Body of pancreas (tissue), 4 donors: ENCODE measurements at places on chromosomes 12 and 14.
A peak's percentile ranks its signal among the peaks of the same experiment; 100 is the strongest.

DNA sequence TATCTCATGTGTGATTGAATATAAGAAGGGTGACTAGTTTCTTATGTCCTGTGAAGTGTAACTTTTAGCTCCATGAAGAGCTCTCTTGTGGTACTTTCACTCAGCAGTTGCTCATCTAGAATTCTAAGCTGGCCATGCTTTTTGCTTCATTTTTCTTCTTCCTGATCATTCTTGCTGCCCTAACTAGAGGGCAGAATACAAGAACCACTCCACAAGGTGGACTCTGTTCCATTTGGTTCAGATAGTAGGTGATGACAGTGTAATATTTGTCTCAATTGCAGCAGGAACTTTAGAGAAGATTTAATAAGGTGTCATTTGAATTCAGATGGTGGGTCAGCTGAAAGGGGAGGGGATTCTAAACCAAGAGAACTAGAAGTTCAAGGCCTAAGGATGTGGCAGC, 17.6 kb downstream of the WDR20 start:
- no peak for DNase-seq
- H3K27ac ChIP-seq: no peak overlapping the region
- H3K27me3 ChIP-seq: no peaks in the 10 kb centered on the region
- no peaks in the 10 kb centered on the region for H3K36me3 ChIP-seq

- no peak overlapping the region for H3K4me3 ChIP-seq
- DNase-seq: no peak
- H3K4me1 ChIP-seq: peaks cover 9% of the 10 kb centered on the region
- H3K36me3 ChIP-seq: no peaks in the 10 kb centered on the region
Observed at GRCh38 chr12:27453421-27453820, 6.9 kb downstream of the SMCO2 start.

DNA sequence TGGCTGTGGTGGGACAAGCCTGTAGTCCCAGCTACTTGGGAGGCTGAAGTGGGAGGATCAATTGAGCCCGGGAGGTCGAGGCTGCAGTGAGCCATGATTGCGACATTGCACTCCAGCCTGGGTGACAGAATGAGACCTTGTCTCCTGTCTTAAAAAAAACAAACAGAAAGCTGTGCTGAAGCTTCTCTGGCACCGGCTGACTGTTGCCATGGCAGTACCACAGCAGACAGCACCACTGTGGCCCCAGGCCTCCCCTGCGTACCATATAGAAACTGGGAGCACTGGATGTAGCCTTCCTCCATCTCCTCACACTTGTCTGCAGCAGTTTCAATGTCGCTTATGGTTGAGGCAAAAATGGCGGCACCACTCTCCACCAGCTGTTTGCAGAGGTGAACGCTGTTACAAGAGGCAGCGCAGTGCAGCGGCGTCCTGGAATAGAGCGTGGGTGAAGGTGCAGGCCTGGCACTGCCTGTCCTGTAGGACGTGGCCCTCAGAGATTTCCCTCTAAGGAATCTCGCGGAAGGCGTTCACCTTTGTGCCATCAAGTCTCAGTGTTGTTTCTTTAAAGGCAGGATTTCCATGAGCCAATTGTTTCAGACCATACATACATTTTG, 21.9 kb downstream of the ZFYVE21 start:
- no peak overlapping the region for H3K27ac ChIP-seq
- H3K4me3 ChIP-seq: no peak overlapping the region
- no peaks in the 10 kb centered on the region for H3K27me3 ChIP-seq
- no peaks in the 10 kb centered on the region for H3K4me1 ChIP-seq
- DNase-seq: no peak
- no peaks in the 10 kb centered on the region for H3K36me3 ChIP-seq

DNA sequence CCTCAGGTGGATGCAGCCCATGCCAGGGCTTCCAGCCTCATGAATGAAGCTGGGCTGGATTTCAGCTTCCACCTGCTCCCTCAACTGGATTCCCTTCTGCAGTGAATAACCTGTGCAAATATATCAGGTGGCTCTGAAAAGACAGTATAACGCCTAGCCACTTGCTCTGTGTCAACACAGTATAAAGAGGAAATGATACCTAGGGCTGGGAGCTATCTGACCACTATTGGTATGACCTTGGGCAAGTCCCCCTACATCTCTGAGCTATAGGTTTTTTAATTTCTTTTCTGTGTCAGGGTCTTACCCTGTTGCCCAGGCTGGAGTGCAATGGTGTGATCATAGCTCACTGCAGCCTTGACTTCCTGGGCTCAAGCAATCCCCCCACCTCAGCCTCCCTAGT, 19.8 kb downstream of the ISM2 start:
- no peaks in the 10 kb centered on the region for H3K27me3 ChIP-seq
- H3K27ac ChIP-seq: no peak overlapping the region

- H3K27ac ChIP-seq: no peak overlapping the region
- no peaks in the 10 kb centered on the region for H3K36me3 ChIP-seq
- no peak overlapping the region for H3K4me3 ChIP-seq
- H3K4me1 ChIP-seq: no peaks in the 10 kb centered on the region
Observed at GRCh38 chr12:121934309-121934664, 15.9 kb downstream of the CFAP251 start.

DNA sequence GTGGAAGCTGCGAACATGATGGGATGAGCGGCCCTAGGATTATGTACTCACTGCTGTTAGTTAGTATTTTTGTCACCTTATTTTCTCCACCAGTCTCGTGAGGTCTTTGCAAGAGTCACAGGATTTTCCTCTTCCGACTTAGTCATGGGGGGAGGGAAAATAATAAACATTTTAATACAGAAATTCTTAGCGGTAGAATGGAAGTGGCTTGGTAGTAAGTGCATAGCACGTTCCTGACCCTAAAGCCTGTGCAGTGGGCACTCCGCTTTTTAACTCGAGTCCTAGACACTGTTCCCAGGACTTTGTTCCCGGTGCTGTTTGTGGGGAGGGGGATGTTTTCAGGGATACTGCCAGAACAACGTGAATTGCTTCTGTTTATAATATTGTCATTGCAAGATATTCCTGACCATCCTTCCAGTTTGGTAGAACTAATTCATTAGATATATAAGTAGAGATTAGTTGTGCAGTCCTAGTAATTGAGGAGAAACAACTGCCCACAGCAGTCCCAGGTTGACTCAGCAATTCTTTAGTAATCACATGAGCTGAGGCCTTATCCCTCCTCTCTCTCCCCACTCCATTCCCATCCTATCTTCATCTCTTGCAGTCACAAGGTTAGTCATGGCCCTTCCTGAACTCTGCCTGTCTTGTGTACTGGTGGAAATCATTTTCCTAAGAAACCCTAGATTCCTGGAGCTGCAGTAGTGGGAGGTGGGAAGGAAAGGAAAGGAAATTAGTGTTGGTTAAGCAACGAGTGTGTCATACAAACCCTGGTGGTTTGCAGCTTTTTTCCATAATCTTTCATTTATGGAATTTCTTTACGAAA, 799 bp downstream of the SLC38A6 start:
- H3K27ac ChIP-seq: no peak overlapping the region
- H3K4me1 ChIP-seq: peaks cover 15% of the 10 kb centered on the region
- H3K36me3 ChIP-seq: peaks cover 2% of the 10 kb centered on the region
- no peak for DNase-seq
- no peaks in the 10 kb centered on the region for H3K27me3 ChIP-seq

GRCh38 chr12:41473441-41473840, 285.3 kb downstream of the PDZRN4 start:
- H3K27me3 ChIP-seq: no peaks in the 10 kb centered on the region
- H3K4me3 ChIP-seq: no peak overlapping the region
- no peaks in the 10 kb centered on the region for H3K4me1 ChIP-seq
- peak; percentile 5 for DNase-seq

- no peaks in the 10 kb centered on the region for H3K36me3 ChIP-seq
- no peak overlapping the region for H3K27ac ChIP-seq
- no peak for DNase-seq
Observed at GRCh38 chr14:64680013-64680713, 24.1 kb upstream of the PLEKHG3 start.

- peak overlapping the region; percentile 40 for H3K27ac ChIP-seq
- H3K4me1 ChIP-seq: peaks cover 41% of the 10 kb centered on the region
- DNase-seq: no peak
- H3K4me3 ChIP-seq: no peak overlapping the region
Observed at GRCh38 chr14:95520346-95520745, 3.9 kb upstream of the SYNE3 start.

GRCh38 chr12:71871116-71871515, 31.6 kb downstream of the TBC1D15 start:
- peaks cover 15% of the 10 kb centered on the region for H3K36me3 ChIP-seq
- H3K27ac ChIP-seq: no peak overlapping the region
- no peak overlapping the region for H3K4me3 ChIP-seq
- H3K27me3 ChIP-seq: no peaks in the 10 kb centered on the region
- peaks cover 9% of the 10 kb centered on the region for H3K4me1 ChIP-seq
- DNase-seq: no peak

DNA sequence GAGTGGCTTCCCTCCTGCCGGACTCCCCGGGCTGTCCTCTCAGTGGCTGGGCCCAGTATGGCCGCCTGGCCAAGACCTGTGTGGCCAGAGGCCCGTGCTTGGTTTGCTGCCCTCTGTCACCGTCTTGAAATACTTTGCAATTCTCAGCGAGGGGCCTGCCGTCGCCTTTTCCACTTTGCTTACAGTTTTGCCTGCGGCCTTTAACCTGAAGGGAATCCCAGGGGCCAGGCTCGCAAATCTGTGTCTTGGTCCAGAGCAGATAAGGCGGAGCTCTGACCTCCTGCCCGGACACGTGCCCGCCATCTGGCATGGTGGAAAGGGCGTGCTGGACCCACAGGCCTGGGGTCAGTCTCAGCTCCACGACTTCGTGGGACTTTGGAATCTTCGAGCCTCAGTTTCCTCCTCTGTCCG, 10.9 kb upstream of the AMN start:
- no peaks in the 10 kb centered on the region for H3K4me1 ChIP-seq
- H3K27ac ChIP-seq: no peak overlapping the region
- no peaks in the 10 kb centered on the region for H3K36me3 ChIP-seq
- no peak overlapping the region for H3K4me3 ChIP-seq
- no peak for DNase-seq
- H3K27me3 ChIP-seq: no peaks in the 10 kb centered on the region

GRCh38 chr14:53022593-53022992, 71.7 kb upstream of the FERMT2 start:
- H3K27ac ChIP-seq: no peak overlapping the region
- H3K36me3 ChIP-seq: no peaks in the 10 kb centered on the region
- no peaks in the 10 kb centered on the region for H3K27me3 ChIP-seq
- no peak for DNase-seq
- H3K4me3 ChIP-seq: no peak overlapping the region
- no peaks in the 10 kb centered on the region for H3K4me1 ChIP-seq

- H3K4me3 ChIP-seq: no peak overlapping the region
- peaks cover 23% of the 10 kb centered on the region for H3K4me1 ChIP-seq
- H3K27ac ChIP-seq: peak overlapping the region; percentile 87
- no peaks in the 10 kb centered on the region for H3K27me3 ChIP-seq
- H3K36me3 ChIP-seq: no peaks in the 10 kb centered on the region
Observed at GRCh38 chr12:12786351-12786705, 869 bp downstream of the APOLD1 start.

GRCh38 chr14:76428611-76429010, 52.7 kb downstream of the ESRRB start:
- H3K4me3 ChIP-seq: no peak overlapping the region
- H3K27ac ChIP-seq: no peak overlapping the region
- no peaks in the 10 kb centered on the region for H3K4me1 ChIP-seq
- DNase-seq: no peak
- H3K36me3 ChIP-seq: no peaks in the 10 kb centered on the region

- H3K36me3 ChIP-seq: no peaks in the 10 kb centered on the region
- no peak overlapping the region for H3K4me3 ChIP-seq
- peak overlapping the region; percentile 68 for H3K27ac ChIP-seq
Observed at GRCh38 chr12:89389755-89390661, 37.7 kb upstream of the DUSP6 start.

DNA sequence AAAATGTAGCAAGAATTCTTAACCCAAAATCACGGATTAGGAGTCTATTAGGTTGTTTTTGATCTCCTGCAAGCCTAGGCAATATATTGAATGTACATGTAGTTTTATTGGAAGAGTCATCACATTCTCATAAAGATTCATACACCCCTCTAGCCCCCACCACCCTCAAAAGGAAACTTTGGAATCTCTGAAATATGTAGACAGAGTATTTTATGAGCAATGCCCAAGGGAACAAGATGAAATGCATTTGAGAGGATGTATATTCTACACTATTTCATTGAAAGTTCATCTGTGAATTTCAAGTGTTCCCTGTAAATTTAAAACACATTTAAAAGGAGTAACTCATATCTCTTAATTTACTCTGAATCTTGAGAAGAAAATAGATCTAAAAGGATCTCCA, 103.7 kb downstream of the SYT1 start:
- H3K27me3 ChIP-seq: no peaks in the 10 kb centered on the region
- DNase-seq: no peak
- H3K4me1 ChIP-seq: no peaks in the 10 kb centered on the region
- no peak overlapping the region for H3K4me3 ChIP-seq

GRCh38 chr12:24960222-24960855, 11.4 kb upstream of the BCAT1 start:
- H3K27me3 ChIP-seq: no peaks in the 10 kb centered on the region
- H3K36me3 ChIP-seq: no peaks in the 10 kb centered on the region
- no peak overlapping the region for H3K4me3 ChIP-seq
- H3K4me1 ChIP-seq: no peaks in the 10 kb centered on the region

GRCh38 chr12:17381211-17381610, 708.8 kb downstream of the RERGL start:
- no peak overlapping the region for H3K27ac ChIP-seq
- no peaks in the 10 kb centered on the region for H3K4me1 ChIP-seq
- H3K27me3 ChIP-seq: no peaks in the 10 kb centered on the region
- no peak overlapping the region for H3K4me3 ChIP-seq
- no peaks in the 10 kb centered on the region for H3K36me3 ChIP-seq

GRCh38 chr14:38201137-38201828, 6.4 kb upstream of the SSTR1 start:
- H3K4me1 ChIP-seq: no peaks in the 10 kb centered on the region
- H3K36me3 ChIP-seq: no peaks in the 10 kb centered on the region
- no peak for DNase-seq
- H3K27me3 ChIP-seq: no peaks in the 10 kb centered on the region
- no peak overlapping the region for H3K4me3 ChIP-seq

DNA sequence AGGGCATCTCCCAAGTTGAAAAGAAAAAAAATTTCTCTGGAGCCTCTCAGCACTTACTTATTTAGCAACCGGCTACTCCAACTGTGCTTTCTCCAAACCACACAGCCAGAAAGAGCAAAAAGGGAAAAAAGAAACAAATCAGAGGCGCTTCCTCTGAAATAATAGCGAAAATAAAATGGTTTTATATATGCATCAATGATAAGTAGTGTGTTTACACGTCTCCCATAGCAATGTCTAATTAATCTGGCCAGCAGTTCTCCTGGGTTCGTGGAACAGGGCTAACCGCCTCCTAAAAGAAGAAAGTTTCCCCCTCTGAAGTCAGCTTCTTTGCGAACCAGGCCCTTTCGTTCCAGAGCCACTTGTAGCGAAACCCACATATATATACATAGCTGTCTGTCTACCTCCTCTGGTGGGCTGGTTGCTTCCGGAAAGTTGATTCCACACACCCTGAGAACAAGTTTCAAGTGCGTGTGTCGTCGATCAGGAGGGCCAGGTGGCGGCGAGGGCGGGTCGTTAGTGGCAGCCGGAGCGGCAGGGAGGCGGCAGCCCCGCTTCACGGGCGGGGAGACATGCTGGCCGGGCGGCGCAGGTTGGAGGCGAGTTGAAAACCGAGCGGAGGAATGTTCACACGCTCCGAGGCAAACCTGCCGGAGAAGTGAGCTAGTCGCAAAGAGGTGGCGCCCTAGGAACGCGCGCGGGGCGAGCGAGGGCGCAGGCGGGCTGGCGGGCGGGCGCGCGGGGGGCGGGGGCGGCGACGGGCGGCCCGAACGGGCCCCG, 2.7 kb downstream of the PTHLH start:
- no peaks in the 10 kb centered on the region for H3K27me3 ChIP-seq
- peak overlapping the region; percentile 10 for H3K4me3 ChIP-seq
- peaks cover 42% of the 10 kb centered on the region for H3K4me1 ChIP-seq
- DNase-seq: peak; percentile 71
- H3K27ac ChIP-seq: no peak overlapping the region
